ENCODE measurements at places on chromosomes 4 and X.

GRCh38 chr4:114109776-114110175, 130.3 kb upstream of the ARSJ start:
- no peak for DNase-seq

DNA sequence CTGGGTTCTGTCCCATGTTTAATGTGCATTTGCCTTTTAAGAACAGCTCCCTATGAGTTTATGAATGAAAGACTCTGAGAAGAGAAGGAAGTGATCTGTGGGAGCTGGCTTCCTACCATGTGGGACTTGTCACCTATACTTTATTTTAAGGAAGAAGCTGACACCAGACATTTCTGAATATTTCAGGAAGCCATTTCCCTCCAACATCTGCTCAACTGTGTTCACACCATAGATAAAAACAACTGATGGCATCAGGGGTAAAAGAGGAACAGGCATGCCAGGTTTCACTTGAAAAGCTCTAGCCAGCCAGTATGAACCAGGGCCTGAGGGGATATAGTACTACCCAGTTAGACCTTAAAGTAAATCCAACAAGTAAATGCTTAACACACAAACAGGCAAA, 116.0 kb downstream of the COL4A6 start:
- DNase-seq: no peak

DNA sequence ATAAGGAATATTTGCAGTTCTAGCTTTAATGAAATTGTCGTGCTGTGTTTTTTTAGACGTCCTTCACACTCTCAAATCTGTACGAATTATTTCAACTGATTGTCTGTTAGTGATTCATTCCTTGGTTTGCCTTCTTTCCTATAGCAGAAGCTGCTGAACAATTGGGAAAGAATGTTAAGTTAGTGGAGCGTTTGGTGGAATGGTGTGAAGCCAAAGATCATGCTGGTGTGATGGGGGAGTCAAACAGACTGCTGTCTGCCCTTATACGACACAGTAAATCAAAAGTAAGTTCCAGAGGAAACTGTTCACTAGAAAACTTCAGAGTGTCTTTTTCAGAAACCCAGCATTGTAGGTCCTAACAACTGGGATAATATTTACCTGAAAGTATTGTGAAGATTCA, 159.9 kb downstream of the RAP1GDS1 start:
- no peak for DNase-seq

- DNase-seq: no peak
Measured at GRCh38 chr4:19293781-19294180, 957.9 kb upstream of the SLIT2 start.

- no peak for DNase-seq
Measured at GRCh38 chrX:11663875-11664210, 1.9 kb downstream of the ARHGAP6 start.

- peak; percentile 49 for DNase-seq
Measured at GRCh38 chrX:130171446-130172126, at the start of gene RAB33A. RAB33A (plus strand) TSS chrX:130171962; CDS start chrX:130172063, 101 bp downstream.

DNA sequence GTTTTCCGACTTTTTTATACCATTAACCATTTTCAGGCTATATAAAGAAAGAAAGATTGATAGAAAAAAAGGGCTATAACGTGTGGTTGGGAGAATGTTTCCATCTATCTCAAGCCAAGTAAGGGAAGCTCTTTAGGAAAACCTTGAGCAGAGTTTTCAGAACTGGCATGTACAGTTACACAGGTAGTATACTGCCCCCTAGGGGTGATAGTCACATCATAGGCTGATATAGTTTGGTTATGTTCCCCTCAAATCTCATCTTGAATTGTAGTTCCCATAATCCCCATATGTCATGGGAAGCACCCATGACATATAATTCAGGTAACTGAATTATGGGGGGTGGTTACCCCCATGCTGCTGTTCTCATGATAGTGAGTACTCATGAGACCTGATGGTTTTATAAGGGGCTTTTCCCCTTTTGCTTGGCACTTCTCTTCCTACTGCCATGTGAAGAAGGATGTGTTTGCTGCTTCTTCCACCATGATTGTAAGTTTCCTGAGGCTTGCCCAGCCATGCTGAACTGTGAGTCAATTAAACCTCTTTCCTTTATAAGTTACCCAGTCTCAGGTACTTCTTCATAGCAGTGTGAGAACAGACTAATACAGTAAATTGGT, 186.8 kb downstream of the TMA16 start:
- peak; percentile 20 for DNase-seq

DNA sequence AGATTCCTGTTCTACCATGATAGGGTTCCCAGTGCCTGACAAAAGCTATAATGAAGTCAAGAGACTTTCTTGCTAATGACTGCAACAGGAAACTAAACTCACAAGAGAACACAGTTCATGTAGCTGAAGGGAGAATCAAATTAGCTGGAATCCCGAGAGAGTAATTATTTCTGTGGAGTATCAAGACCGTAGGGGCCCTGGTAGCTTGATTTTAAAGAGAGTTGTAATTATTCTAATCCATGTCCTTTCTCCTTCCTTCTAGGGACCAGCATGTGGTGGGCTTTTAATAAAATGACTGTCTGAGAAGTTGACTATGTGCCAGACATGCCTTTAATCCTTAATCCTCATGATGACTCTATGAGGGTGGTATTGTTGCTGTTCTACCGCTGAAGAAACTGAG, 1.7 kb upstream of the TRPC5OS start:
- DNase-seq: no peak

DNA sequence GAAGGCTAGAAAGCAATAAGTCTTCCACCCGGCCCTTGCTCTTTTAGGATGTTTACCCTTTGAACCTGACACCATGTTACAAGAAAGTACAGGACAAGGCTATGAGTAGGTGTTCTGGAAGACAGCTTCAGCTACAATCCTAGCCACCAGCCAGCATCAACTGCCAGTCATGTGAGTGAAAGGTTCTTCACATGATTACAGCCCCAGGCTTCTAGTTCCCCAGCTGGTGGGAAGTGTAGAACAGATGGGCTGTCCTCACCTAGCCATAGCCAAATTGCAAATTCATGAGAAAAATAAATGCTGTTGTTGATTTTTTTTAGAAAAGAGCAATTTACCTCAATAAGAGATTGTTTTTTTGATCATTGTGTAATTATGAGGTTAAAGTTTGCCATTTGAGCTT, 60.8 kb downstream of the GRXCR1 start:
- DNase-seq: no peak

GRCh38 chrX:129638917-129639316, 15.8 kb downstream of the APLN start:
- no peak for DNase-seq

DNA sequence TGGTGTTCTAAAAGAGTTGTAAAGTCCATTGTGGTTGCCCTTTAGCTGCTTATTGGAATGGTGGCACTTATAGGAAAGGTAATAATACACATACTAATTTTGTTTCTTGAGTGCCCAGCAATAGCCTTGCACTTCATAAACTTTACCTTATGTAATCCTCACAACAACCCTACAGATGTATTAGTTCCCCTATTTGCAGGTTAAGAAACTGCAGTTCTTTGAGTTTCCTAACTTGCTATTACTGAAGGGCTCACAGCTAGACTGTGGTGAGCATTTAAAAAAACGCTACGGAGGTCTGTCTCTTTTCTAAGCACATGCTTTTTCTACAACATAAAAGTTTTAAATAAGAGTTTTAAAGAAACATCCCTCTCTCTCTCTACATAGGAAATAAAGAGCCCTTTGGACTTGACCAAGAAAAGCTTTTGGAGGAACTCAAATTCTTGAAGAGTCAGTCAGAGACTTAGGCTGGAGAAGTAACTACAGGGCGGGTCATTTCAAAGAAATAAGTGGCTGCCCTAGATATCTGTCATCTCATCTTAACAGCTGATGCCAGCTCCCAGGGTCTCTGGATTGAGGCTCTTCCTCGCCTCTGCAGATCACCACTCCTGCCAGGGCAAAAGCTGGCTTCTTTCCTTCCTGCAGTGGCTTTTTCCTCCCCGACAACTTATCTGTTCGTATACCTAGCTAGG, 42.0 kb upstream of the FBXW7 start:
- DNase-seq: no peak

GRCh38 chr4:76546759-76547742, 112.0 kb downstream of the SHROOM3 start:
- no peak for DNase-seq

GRCh38 chr4:64893205-64893604, 484.0 kb upstream of the TECRL start:
- no peak for DNase-seq

- no peak for DNase-seq
Measured at GRCh38 chr4:138562544-138562991, 320.4 kb upstream of the SLC7A11 start.

GRCh38 chrX:40694802-40695201, 40.5 kb downstream of the MED14 start:
- DNase-seq: no peak

- DNase-seq: no peak
Measured at GRCh38 chr4:234178-234577, 71.1 kb downstream of the ZNF732 start.

- DNase-seq: no peak
Measured at GRCh38 chrX:148672517-148672916, 172.1 kb downstream of the AFF2 start.

- DNase-seq: no peak
Measured at GRCh38 chr4:145722561-145722960, 42.6 kb downstream of the C4orf51 start.
